ENCODE measurements at places on chromosomes 5 and 9.

DNA sequence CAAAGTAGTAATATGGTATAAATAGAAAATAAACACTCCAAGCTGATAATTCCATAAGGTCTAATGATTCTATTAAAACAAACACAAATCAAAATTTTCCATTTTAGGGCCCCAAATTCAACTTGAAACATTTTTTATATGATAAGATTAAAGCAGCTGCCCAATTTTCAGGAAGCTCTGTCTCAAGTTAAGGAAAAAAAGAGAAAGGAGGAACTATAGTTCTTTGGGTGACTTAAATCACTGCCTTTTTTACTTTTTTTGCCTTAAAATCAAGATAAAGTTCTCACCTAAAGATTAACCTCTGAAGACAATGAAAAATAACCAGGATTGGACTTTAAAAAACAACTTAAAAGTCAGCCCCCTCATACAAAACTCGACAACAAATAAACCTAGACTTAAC, 76.0 kb upstream of the IFNE start:
- DNase-seq = no peak

DNA sequence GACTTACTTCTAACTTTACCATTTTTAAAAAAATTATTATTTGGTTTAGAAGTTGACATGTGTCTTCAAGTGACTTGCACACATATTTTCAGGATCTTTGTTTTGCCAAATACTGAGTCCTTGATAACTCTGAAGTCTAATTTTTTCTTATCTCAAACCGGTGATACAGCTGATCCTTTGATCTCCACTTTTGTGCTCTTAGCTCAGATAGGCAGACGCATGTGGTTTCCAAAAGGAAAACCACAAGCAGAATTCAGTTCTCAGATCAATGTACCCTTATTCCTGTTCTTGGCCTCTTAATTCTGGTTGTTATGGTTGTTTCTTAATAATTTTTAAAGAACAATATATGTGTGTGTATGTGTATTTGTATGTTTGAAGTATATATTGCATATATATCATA, 238.3 kb upstream of the EDIL3 start:
- DNase-seq = no peak

GRCh38 chr5:65192331-65192730, 289.4 kb downstream of the ADAMTS6 start:
- DNase-seq = no peak

DNA sequence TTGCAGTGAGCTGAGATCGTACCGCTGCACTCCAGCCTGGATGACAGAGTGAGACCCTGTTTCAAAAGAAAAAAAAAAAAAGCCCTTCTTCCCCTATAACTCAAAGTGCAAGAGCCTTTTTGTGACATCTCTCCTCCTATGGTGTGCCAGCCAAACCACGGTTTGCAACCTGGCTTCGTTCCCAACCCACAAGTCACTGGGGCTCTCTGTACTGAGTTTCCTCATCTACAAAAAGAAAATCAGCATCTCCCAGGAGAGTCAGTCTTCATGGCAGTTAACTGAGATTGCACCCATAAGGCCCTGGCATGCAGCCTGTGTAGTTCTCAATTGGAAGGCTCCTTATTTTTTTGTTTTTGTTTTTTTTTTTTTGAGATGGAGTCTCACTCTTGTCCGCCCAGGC, 14.8 kb downstream of the ODF2 start:
- no peak for DNase-seq

DNA sequence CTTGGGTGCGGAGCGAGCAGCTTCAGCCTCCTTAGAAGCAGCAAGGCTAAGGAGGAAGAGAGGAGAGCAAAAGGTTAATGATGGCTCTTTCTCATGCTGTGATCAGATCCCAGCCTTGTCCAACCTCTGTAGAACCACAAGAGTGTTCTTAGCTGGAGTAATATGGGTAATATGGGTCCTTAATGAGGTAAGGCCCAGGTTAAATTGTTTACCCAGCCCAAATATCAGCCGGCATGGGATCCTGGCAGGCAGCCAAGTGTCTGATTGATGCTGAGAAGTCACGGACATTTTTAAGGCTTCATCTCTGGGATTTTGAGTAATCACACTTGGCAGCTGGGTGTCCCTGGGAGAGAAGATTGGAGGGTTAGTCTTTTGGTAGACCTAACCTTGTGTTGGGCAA, 32.3 kb downstream of the GLRA1 start:
- DNase-seq = no peak

GRCh38 chr9:129919841-129920240, 84.6 kb downstream of the USP20 start:
- DNase-seq = no peak

DNA sequence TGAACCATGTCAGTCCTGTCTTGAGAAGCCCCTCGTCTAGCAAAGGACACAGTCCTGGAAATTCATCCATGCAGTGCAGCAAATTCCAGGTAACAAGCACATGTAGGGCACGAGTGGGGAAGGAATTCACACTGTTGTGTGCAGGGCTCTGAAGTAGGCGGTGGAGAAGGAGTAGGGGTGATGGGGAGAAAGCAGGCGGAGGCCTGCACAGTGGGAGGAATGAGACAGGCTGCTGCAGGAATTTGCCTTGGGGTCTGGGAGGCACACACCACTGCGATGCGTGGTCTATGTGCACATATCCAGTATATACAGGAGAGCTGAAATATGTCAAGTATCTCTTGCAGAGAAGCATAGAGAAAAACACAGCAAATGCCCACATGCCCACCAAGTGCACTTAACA, 249.2 kb upstream of the IRX2 start:
- DNase-seq = no peak
